ENCODE measurements at places on chromosomes 7 and 10. TPM values are rescaled to one million over a fixed set of nuclear protein-coding genes. Genes with fewer than 3 reads are reported as not detected.

Gene TEX47
- total RNA-seq: not detected

Gene COG5
- 34.6 TPM for total RNA-seq

Gene PRKG1
- 28.3 TPM for total RNA-seq

Gene NCF1
- 6.8 TPM for total RNA-seq
